ENCODE measurements at places on chromosomes 12 and 14. TPM values are rescaled to one million over a fixed set of nuclear protein-coding genes. Genes with fewer than 3 reads are reported as not detected.

GRCh38 chr14:79040790-79041189 is 870.6 kb downstream of the NRXN3 start:
- no peak for DNase-seq
- no peak overlapping the region for H3K4me3 ChIP-seq
- peaks cover 15% of the 10 kb centered on the region for H3K27me3 ChIP-seq
- no peaks in the 10 kb centered on the region for H3K36me3 ChIP-seq
- no peaks in the 10 kb centered on the region for H3K4me1 ChIP-seq
- no peak overlapping the region for H3K27ac ChIP-seq

DNA sequence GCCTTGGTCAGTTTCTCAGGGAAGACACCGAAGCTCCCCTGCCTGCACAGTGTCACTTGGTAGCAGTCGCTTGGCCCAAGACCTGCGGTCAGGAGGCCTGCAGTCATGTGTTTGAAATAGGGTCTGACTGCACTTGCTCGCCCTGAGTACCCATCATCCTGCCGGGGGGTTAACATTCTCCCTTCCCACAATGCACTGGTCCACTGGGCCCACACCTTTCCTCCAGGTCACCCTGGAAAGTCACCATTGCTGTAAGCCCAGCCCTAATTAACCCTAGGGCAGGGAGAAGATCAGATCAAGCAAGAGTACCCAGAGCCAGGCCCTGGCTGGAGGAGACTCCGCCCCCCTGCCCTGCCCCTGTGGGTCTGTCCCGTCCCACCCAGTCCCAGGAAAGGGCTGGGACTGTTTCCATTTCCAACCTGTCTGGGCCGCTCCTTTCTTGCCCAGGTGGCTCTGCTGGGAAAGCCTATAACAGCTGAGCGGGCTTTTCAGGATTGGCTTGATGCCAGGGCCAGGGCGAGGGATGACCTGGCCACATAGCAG is 87.1 kb downstream of the ZFP36L1 start:
- no peak overlapping the region for H3K4me3 ChIP-seq
- peaks cover 12% of the 10 kb centered on the region for H3K4me1 ChIP-seq
- no peak overlapping the region for H3K27ac ChIP-seq
- H3K27me3 ChIP-seq = no peaks in the 10 kb centered on the region
- H3K36me3 ChIP-seq = no peaks in the 10 kb centered on the region
- no peak for DNase-seq

- no peak overlapping the region for H3K4me3 ChIP-seq
- peaks cover 13% of the 10 kb centered on the region for H3K36me3 ChIP-seq
- no peaks in the 10 kb centered on the region for H3K27me3 ChIP-seq
- no peak overlapping the region for H3K27ac ChIP-seq
These were observed 13.7 kb downstream of the ETV6 start for GRCh38 chr12:11663130-11663529.

DNA sequence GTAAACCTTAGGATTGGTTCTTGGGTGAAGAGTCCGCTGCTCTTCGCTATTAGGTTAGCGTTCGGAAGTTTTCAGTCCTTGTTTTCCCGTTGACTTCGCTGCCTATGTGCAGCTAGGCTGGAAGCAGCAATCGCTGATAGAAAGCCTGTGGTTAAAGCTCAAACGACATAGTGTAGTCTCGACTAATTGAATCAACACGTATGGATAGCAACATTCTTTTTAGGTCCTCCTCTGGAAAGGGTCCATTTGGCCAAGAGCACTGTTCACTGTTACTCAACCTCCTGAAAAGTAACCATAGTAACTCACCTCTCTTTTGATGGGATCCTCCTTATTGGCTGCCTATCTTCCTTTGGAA is 355.5 kb downstream of the SNAPC1 start:
- H3K4me3 ChIP-seq = peak overlapping the region; percentile 69
- no peak overlapping the region for H3K27ac ChIP-seq
- no peaks in the 10 kb centered on the region for H3K36me3 ChIP-seq
- H3K27me3 ChIP-seq = no peaks in the 10 kb centered on the region
- peak; percentile 0 for DNase-seq
- H3K4me1 ChIP-seq = no peaks in the 10 kb centered on the region

- no peak for DNase-seq
- H3K27me3 ChIP-seq = no peaks in the 10 kb centered on the region
- H3K36me3 ChIP-seq = no peaks in the 10 kb centered on the region
- no peak overlapping the region for H3K27ac ChIP-seq
- H3K4me3 ChIP-seq = no peak overlapping the region
These were observed 223.2 kb downstream of the PPM1H start for GRCh38 chr12:62711631-62712241.

DNA sequence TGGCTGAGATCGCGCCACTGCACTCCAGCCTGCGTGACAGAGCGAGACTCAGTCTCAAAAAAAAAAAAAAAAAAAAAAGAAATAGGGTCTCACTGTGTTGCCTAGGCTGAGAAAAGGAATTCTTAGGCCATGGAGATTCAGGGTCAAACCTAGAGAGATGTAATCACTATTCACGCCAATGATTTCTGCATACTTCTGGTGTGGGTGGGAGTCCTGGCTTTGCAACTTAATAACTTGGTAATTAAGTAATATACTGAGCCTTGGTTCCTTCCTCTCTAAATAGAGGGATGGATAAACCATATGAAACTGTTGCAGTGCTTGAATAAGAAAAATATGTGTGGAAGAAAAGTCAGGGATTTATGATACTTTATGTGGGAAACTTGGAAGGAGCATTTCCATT is 2.7 kb downstream of the ZNF410 start:
- H3K36me3 ChIP-seq = peaks cover 2% of the 10 kb centered on the region
- no peak for DNase-seq
- H3K27ac ChIP-seq = no peak overlapping the region
- H3K4me3 ChIP-seq = no peak overlapping the region
- H3K27me3 ChIP-seq = no peaks in the 10 kb centered on the region

- H3K4me1 ChIP-seq = peaks cover 4% of the 10 kb centered on the region
- H3K27me3 ChIP-seq = no peaks in the 10 kb centered on the region
- H3K36me3 ChIP-seq = peaks cover 48% of the 10 kb centered on the region
- no peak overlapping the region for H3K4me3 ChIP-seq
- no peak overlapping the region for H3K27ac ChIP-seq
These were observed 4.9 kb downstream of the VAMP1 start for GRCh38 chr12:6465467-6466183.

- no peaks in the 10 kb centered on the region for H3K36me3 ChIP-seq
- peaks cover 34% of the 10 kb centered on the region for H3K4me1 ChIP-seq
- no peak overlapping the region for H3K4me3 ChIP-seq
- H3K27me3 ChIP-seq = no peaks in the 10 kb centered on the region
- peak; percentile 98 for DNase-seq
- peak overlapping the region; percentile 96 for H3K27ac ChIP-seq
These were observed 149.0 kb downstream of the PRKCH start for GRCh38 chr14:61470261-61470960.

DNA sequence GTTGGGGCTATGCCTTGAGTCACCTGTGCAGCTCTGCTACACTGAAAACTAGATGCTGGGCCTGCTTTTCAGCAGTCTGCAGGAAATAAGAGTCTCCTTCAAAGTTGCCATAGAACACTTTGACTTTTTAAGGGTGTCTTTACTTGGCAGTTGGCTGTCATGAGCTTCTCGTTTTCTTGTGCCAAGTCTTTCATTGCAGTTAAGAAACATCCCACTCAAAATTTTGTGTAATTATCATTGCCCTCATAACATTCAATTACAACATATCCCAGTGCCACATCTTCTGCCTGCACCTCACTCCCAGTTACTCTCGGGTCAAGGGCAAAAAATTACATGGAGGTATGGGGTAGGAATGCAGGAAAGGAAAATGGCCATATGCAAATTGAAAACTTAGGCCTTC is 29.1 kb downstream of the GPR65 start:
- H3K27me3 ChIP-seq = no peaks in the 10 kb centered on the region
- H3K4me3 ChIP-seq = no peak overlapping the region
- H3K36me3 ChIP-seq = no peaks in the 10 kb centered on the region
- H3K4me1 ChIP-seq = no peaks in the 10 kb centered on the region

- DNase-seq = no peak
- H3K4me3 ChIP-seq = no peak overlapping the region
- no peak overlapping the region for H3K27ac ChIP-seq
- no peaks in the 10 kb centered on the region for H3K36me3 ChIP-seq
These were observed 404.7 kb downstream of the APAF1 start for GRCh38 chr12:99049774-99050173.

GRCh38 chr12:43111608-43112007 is 440.4 kb downstream of the ADAMTS20 start:
- H3K27me3 ChIP-seq = no peaks in the 10 kb centered on the region
- peak; percentile 7 for DNase-seq
- H3K27ac ChIP-seq = no peak overlapping the region
- H3K4me1 ChIP-seq = no peaks in the 10 kb centered on the region
- H3K36me3 ChIP-seq = no peaks in the 10 kb centered on the region
- H3K4me3 ChIP-seq = no peak overlapping the region

- H3K27me3 ChIP-seq = no peaks in the 10 kb centered on the region
- H3K27ac ChIP-seq = no peak overlapping the region
- DNase-seq = peak; percentile 71
These were observed 83.4 kb downstream of the PDE3A start for GRCh38 chr12:20451761-20452160.

- no peak overlapping the region for H3K27ac ChIP-seq
- H3K4me1 ChIP-seq = no peaks in the 10 kb centered on the region
- H3K4me3 ChIP-seq = no peak overlapping the region
- H3K36me3 ChIP-seq = no peaks in the 10 kb centered on the region
These were observed 86.2 kb upstream of the RESF1 start for GRCh38 chr12:31872831-31873604.

DNA sequence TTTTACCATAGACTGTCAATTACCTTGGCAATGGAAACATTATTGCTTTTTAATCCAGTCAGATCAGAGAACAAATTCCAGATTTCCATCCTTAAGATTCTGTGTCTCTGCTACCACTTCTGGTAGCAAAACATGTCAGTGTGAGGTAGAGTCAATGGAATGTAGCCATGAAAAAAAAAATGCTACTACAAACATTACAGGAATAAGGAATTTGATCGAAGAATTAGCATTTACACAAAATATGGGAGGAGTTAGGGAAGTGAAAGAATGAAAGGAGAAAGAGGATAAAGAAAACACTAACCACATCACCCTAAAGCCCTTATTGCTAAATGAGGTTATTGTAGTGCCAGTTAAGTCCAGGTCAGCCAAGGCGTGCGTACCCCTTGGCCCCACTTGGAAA is 9.2 kb downstream of the MED21 start:
- H3K4me3 ChIP-seq = no peak overlapping the region
- DNase-seq = peak; percentile 60
- no peaks in the 10 kb centered on the region for H3K27me3 ChIP-seq
- H3K36me3 ChIP-seq = peaks cover 24% of the 10 kb centered on the region
- H3K4me1 ChIP-seq = peaks cover 3% of the 10 kb centered on the region
- H3K27ac ChIP-seq = peak overlapping the region; percentile 50

GRCh38 chr12:27583057-27583797 is 59.2 kb downstream of the PPFIBP1 start:
- H3K4me1 ChIP-seq = peaks cover 8% of the 10 kb centered on the region
- no peaks in the 10 kb centered on the region for H3K27me3 ChIP-seq
- H3K27ac ChIP-seq = 0 out of 2 replicates have a peak overlapping the region, but pooled peaks have one; percentile 32
- DNase-seq = peak; percentile 73
- peaks cover 12% of the 10 kb centered on the region for H3K36me3 ChIP-seq

NDUFA9 gene
- 112 TPM for total RNA-seq

ZBTB25 gene
- 6.6 TPM for total RNA-seq

LPAR5 gene
- not detected for total RNA-seq

Measured in IMR-90 (cell line).